Epithelial cell of proximal tubule (primary cell): ENCODE measurements at places on chromosomes 2 and 18. TPM values are rescaled to one million over a fixed set of nuclear protein-coding genes. Genes with fewer than 3 reads are reported as not detected.

DNA sequence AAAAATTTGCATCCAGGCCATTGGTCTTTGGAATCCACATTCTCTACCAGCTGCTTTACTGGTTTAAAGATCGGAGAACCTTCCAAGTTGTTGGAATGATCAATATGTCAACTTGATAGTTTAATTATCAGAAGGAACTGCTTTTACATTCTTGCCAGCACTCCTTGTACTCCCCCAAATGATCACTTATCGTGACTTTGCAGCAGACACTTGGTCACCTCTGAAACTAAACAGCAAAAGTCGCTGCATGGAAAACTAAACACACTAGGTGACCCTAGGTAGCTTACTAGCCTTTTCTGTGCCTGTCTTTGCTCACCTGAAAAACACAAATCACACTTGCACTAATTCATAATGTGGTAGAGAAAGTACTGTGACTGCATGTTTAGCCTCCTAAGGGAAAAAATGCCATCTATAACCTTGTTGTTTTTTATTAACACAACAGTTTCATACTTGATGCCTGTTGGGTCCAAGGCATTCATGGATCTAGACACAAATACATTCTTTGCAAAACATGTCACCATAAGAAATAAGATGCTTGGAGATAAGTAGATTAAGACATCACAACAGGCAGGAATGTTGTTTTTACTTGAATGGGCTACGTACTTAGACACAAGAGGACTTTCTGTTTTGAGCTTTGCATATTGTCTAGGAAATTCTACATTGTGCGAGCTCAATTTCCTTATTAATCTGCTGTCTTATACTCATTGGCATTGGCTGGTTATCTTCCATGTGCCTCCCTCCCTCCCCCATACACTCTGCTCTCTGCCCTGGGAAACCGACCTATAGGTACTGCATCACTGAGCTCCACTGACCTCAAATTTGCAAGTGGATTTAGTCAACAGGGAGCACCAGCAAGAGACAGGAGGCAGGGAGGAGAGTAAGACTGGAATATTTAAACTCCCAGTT, 219.1 kb upstream of the STK17B start:
- no peak for DNase-seq

DNA sequence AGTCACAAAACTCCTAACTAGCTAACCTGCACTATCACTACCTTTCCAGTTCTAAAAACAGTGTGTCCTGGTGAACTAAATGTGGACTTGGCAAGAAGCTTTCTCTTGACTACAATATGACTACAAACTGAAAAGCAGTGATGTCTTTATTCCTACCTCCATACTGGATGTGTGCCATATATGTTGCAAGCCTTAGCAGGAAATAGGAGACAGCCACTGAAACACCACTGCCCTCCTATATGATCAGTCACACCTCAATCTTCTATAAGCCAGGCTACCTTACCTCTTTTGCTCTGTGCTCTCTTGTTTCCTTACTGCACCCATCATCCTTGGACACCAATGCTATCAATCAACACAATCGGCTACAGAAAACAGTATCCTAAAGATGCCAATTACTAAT, 34.1 kb downstream of the SS18 start:
- DNase-seq = no peak

- no peak for DNase-seq
These were observed 715.1 kb upstream of the SLC8A1 start for GRCh38 chr2:41167014-41167413.

The POTEC gene
- total RNA-seq = not detected in 2 replicates

DNA sequence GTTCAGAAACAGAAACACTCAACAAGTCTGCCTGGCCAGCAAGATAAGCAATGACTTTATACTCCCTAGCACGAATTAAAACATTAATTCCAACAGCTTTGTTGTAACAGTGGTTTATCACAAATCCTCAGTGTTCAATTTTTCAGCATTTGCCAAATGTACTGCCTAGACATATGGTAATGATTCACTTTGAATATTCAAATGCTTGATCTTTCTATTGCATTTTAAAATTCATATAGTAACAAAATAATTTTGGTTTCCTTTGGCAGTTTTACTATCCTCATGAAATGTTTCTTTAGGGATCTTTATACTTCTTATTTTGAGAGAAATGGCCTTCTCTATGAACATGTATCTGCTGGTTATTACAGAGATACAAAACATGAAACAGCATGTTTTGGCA, 851.8 kb upstream of the NXPH2 start:
- DNase-seq = no peak

DNA sequence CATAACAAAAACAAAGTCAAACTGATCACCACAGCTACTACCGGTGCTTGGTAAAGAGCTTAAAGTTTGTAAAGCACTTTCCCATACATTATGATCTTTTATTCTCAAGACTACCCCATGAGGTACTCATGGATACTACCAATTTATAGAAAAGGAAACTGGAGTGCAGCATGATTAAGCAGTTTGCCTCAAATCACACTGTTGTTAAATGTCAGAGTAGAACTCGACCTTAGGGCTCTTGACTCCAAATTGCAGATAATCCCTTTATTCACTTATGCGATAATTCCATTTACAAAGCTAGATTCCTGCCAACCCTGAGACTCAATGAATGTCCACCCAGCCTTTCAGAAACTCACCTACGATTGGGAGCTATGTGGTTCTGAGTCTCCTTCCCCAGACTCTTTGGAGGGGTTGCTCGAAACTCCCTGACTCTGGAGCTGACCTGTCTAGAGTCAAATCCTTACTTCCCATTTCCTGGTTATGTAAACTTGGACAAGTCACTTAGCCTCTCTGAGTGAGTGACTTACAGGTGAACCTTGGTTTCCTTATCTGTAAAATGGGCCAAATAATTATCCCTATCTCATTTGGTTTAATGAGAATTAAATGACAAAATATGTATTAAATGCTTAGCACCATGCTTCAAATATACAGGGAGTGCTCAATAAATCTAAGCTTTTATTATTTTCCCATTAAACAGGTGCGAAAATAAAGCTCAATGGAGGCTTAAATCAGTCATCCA, 47.4 kb downstream of the PSD4 start:
- DNase-seq = no peak

The KDSR gene
- total RNA-seq = 25.4 and 38.3 TPM in 2 replicates

The NGEF gene
- total RNA-seq = 4.2 and 8.6 TPM in 2 replicates

DNA sequence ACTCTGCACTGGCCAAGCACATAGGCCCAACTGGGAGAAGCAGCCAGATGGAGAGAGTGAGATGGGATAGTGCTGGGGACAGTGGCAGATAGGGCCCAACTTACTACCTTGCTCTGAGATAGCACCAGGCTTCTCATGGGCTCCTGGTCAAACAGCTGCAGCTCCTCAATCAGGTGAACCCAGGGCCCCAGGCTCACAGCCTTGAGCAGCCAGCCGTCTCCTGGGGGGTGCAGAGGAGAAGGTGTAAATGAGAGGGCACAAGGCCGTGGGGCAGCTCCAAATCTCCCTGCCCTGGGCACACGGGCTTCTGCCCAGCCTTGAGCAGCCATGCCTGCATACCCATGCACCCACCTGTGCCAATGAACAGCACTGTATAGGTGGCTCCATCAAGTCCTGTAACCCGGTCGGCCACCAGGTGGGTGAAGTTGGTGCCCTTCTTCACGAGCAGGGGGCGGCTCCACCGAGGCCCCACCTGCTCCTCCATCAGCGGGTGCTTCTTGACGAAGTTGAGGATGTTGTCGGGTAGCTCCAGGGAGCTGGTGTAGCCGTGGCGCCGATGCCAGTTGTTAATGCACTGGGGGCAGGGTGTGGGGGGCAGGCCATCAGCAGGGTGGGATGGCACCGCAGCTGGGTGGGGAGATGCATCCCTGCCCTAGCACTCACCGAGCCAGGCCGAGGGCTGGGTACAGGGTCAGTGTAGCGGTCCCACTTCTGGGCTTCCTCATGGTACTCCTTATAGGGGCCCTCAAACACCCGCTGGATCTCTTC, 5.9 kb upstream of the ANKRD39 start:
- DNase-seq = no peak

DNA sequence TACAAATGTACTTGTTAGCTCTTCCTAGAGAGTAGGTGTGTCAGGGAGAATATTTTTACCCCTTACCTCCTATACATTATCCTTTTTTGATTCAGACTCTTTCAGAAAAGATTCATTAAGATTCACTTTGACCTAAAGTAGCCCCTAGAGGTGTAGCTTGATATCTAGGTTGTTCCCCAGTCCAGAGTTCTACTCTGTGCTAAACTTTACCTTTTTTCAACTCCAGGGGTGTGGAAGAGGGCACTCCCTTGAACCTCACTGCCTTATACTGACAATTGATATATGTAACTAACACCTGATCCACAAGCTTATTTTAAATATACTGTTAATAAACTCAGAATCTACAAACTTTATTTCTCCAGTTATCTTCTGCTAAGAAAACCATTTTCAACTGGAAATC, 30.0 kb downstream of the AFTPH start:
- DNase-seq = no peak

GRCh38 chr2:232420463-232421188, 14.0 kb downstream of the ALPG start:
- no peak for DNase-seq

The PAIP2B gene
- total RNA-seq = 0.87 and 1.4 TPM in 2 replicates

DNA sequence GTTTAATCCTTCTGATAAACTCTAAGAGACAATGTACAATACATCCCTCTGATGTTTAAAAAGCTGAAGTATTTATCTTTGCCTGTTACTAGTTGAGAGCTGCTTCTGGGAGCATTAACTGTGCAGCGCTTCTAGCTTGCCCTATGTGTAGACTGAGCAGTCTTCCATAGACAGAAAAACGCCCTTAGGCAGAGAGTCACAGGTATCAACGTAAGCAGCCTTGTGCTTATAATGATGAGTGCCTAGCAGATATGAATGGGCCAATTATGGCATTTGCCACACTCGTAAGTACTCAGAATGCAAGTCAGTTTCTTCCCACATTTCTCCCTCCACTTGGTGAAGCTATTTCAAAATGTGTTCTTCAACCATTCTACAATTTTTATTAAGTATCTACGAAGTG, 731.1 kb upstream of the SLC8A1 start:
- DNase-seq = no peak

GRCh38 chr2:52312486-52312885, 1280.6 kb upstream of the NRXN1 start:
- DNase-seq = no peak

The SEMA4F gene
- total RNA-seq = 10.3 and 13.8 TPM in 2 replicates

- no peak for DNase-seq
These were observed 15.3 kb upstream of the UGT1A9 start for GRCh38 chr2:233656443-233656842.
